ENCODE measurements at places on chromosomes 2 and 18.

DNA sequence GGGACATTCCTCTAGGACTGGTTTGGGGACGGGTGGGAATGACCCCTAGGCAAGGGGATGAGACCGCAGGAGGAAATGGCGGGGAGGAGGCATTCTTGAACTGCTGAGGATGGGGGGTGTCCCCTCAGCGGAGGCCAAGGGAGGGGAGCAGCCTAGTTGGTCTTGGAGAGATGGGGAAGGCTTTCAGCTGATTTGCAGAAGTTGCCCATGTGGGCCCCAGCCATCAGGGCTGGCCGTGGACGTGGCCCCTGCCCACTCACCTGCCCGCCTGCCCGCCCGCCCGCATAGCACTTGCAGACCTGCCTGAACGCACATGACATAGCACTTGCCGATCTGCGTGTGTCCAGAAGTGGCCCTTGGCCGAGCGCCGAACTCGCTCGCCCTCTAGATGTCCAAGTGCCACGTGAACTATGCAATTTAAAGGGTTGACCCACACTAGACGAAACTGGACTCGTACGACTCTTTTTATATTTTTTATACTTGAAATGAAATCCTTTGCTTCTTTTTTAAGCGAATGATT lies 4.9 kb downstream of the INHBB start:
- DNase-seq = no peak

- no peak for DNase-seq
Measured at GRCh38 chr18:37720663-37721062, 155.1 kb upstream of the CELF4 start.

DNA sequence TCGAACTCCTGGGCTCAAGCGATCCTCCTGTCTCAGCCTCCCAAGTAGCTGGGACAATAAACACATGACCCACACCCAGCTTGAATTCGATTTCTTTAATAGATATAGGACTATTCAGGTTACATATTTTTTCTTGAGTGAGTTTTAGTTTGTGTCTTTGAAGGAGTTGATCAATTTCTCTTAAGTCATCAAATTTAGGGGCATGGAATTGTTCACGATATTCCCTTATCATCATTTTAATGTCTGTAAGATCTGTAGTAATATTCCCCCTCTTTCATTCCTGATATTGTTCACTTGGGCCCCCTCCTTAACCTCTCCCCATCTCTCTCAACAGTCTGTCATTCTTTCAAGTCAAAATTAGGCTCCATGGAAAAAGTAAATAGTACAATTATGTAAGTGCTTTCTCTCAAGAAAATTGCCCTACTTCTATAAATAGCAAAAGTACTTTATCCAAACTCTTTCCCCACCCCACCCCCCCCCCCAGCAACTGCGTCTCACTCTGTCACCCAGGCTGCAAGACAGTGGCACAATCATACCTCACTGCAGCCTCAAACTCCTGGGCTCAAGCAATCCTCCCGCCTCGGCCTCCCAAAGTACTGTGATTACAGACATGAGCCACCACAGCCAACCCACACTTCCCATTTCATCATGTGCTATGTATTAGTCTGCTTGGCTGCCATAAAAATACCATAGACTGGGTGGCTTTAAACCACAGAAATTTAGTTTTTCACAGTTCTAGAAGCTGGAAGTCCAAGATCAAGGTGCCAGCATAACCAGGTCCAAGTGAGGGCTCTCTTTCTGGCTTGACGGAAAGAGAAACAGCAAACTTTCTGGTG lies 20.1 kb downstream of the WDR33 start:
- DNase-seq = no peak

DNA sequence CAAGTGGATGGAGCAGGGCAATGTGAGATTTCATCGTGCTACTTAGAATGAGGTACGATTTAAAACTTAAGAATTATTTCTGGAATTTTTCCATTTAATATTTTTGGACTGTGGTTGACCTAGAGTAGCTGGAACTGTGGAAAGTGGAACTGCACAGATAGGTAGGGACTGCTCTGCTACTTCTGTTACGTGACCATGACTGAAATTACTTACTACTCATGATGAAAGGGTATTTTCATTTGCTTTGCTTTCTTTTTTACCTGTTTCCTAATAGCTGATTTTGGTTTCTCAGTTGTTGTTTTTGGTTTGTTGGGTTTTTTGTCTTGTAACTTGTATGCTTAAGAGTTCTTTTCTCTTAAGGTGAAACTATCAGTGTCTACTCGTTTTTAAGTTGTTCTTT lies 11.4 kb downstream of the UBE2E3 start:
- DNase-seq = no peak

- DNase-seq = no peak
Measured at GRCh38 chr18:22408059-22408458, 9.7 kb downstream of the CTAGE1 start.

DNA sequence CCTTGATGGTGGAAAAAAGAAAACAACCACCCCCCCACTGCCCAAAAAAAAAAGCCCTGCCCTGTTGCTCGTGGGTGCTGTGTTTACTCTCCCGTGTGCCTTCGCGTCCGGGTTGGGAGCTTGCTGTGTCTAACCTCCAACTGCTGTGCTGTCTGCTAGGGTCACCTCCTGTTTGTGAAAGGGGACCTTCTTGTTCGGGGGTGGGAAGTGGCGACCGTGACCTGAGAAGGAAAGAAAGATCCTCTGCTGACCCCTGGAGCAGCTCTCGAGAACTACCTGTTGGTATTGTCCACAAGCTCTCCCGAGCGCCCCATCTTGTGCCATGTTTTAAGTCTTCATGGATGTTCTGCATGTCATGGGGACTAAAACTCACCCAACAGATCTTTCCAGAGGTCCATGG lies 28.0 kb downstream of the MAL start:
- no peak for DNase-seq

DNA sequence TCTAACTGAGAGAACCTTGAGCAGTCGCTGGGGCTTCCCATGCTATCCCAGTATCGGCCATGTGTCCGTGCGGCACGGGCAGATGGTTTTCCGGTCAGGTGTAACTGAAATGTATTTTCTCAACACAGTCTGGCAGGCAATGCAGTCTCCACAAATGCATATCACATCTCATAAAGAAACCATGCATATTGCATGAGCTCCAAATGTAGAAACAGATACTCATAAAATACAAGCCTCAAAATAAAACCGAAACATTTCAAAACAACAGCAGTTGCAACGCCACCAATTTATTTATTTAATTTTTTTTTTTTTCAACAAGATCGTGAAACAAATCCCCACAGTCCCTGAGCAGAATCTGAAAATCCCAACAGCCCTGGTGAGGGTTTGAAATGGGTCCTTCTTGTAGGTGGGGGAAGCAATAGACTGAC lies 299.4 kb downstream of the LPIN1 start:
- no peak for DNase-seq

DNA sequence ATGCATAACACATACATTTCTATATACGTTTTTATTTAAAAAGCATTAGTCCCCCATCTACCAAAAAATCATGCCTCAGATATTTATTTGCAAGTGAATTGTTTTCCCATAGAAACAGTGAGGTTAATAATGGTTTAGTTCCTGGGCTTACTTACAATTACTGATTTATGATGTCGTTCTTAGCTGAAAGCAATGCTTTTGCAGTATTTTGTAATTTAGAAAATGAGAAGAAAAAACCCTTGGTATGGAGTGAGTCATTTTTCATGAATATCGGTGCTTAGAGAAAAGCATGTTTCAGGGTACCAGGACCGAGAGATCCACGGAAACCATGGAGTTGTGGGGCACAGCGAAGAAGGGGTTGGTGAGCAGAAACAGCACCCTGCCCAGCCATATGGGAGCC lies 12.0 kb upstream of the CDK15 start:
- no peak for DNase-seq

DNA sequence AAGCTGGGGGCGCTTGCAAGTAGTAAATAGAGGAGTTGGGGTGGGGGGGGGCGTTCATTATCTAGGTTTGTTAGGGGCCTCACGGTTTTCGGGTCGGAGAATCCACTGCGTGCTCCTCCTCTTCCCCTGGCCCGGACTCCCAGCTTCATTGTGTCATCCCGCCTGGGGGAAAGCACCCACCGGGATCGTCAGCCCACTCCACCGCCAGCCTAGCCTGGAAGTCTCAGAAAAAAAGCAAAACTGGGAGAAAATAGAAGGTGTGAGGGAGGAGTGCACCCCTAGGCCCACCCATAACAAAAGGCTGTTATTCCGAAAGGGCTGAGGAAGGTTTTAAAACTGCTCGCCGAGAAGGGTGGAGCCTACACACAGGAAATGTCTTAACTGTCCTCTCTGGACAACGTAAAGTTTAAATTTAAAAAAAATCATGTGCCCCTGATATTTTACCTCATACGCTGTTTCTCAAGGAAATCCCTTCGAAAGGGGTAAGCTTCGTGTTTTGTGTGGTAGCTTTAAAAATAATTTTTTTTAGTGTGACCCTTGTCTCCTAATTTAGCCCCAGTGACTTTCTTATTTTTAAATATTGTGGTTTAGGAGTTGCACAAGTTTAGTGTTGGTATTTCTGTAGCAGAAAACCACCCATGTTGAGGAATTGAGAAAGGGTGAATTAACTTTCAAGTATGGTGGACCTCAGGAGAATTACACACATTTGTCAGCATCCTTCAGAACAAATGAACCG lies 104.2 kb downstream of the SPTBN1 start:
- DNase-seq = no peak

DNA sequence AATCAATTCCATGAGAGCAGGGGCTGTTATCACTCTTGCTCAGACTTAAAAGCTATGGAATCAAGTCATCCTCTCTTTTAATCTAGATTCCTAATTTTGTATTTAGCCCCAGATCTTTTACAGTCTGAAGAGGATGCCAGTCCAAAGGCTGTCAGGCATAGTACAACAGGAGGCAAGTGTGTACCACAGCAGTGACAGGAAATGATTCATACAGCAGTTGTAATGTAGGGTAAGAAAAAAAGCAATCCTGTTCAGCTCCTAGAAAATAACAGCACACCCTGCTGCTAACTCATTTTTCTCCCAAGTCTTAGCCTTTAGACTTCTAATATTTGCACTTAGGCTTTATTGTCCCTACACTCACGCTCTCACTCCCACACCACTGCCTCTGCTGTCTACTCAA lies 127.8 kb upstream of the SYT4 start:
- DNase-seq = no peak

DNA sequence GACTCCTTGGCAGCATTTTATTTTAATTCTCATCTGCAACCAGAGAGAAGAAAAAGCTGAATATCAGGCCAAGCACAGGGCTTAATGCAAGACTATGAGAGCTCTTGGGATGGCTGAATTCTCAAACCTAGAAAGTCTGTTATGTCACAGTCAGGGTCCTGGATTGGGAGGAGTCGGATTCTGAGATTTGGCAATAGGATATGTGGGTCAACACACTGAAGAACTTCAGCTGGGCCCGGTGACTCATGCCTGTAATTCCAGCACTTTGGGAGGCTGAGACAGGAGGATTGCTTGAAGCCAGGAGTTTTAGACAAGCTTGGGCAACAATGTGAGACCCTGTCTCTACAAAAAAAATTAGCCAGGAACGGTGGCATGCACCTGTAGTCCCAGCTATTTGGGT lies 102.4 kb downstream of the COL3A1 start:
- DNase-seq = no peak

GRCh38 chr2:19224486-19224885 lies 133.9 kb downstream of the OSR1 start:
- no peak for DNase-seq

GRCh38 chr2:101197215-101197745 lies 46.1 kb upstream of the TBC1D8 start:
- no peak for DNase-seq

GRCh38 chr2:23939987-23940717 lies at the start of gene UBXN2A:
Gene UBXN2A, plus strand, starts transcription at chr2:23940463. Its CDS starts 17,852 bp downstream, at chr2:23958315.
- peak; percentile 47 for DNase-seq

DNA sequence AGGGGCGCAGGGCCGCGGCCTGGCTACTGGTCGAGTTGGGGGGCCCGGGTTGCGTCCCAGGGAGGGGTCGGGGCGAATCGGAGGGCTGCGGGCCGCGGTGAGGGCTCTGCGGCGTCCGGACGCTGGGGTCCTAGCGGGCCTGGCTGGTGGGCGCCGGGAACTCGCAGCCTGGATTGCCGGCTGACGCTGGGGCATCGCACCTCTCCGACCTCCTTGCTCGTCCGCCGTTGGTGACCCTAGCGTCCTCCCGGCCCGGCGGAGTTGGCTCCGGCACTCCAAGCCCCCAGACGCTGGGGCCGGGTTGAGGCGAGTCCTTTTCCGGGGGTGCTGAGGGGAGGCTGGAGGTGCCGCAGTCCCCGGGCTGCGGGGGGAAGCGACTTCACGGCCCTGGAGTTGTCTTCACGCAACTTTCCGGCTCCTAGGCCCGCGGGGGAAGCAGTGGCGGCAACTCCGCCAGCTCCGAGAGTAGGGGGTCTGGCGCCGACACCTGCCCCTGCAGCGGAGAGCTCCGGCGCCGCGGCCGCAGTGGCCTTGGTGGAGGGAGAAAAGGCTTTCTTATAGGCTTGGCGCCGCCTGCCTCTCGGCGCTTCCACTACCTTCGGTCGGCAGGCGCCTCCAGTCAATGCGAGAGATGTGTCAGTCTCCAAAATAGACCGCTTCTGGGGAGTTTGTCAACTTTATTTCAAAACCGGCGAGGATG lies 70.3 kb downstream of the HAUS1 start:
- no peak for DNase-seq

GRCh38 chr2:172813314-172813888 lies 77.8 kb downstream of the RAPGEF4 start:
- no peak for DNase-seq

DNA sequence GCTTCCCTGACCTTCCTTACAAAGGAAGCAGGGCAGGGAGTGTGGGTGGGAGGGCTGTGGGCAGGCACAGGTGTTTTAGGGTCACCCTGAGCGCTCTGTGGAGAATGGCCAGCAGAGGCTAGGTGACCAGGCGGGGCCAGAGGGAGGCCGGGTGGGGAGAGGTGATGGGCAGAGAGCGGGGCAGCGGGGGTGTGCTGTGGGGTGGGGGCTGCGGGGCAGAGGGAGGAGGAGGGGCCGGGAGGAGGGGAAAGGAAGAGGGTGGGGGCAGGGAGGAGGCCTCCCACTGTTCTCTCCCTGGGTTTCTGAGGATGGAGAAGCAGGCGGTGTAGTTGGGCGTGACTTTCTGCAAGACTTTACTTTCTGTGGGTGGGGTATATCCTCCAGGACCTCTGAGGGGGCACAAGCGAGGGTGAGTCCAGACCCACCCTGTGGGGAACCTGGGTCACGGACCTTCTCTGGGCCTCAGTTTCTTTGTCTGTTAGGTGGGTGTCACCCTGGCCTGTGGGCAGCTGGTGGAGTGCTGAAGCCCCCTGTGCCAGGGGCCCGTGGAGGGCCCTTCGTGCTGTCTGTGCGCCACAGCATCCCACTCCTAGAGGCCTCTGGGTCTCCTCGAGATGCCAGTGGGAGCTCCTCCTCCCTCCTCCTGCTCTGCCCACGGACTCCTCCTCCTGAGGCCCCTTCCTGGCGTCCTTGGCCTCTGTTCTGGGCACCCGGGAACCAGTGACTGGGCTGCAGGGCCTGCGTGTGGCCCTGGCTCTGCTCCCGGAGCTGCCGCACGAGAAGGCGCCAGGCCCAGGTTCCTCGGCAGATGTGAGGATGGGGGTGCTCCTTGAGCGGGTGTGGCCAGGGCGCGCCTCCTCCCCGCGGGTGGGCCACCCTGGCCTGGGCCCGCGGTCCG lies 6.3 kb upstream of the NEU4 start:
- no peak for DNase-seq
